ENCODE measurements at places on chromosomes 5 and 9.

GRCh38 chr9:14056316-14056861 is 257.6 kb downstream of the NFIB start:
- DNase-seq: no peak

DNA sequence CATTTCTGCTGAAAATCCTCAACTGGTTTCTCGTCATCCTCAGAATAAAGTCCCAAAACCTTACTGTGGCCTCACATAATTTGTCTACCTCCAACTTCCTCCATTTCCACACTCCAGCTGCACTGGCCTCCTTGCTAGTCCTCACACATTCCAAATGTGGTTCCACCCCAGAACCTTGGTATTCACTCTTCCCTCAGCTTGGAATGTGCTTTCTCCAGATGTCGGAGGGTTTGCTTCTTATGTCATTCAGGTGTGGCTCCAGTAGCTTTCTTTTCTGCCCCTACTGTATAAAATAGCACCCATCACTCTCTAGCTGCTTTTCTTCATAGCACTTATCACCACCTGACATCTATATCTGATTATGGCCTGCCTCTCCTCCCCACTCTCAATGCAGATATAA is 102.5 kb upstream of the IFNK start:
- no peak for DNase-seq

- DNase-seq: no peak
Measured at GRCh38 chr5:139068494-139069151, 129.5 kb downstream of the SIL1 start.

DNA sequence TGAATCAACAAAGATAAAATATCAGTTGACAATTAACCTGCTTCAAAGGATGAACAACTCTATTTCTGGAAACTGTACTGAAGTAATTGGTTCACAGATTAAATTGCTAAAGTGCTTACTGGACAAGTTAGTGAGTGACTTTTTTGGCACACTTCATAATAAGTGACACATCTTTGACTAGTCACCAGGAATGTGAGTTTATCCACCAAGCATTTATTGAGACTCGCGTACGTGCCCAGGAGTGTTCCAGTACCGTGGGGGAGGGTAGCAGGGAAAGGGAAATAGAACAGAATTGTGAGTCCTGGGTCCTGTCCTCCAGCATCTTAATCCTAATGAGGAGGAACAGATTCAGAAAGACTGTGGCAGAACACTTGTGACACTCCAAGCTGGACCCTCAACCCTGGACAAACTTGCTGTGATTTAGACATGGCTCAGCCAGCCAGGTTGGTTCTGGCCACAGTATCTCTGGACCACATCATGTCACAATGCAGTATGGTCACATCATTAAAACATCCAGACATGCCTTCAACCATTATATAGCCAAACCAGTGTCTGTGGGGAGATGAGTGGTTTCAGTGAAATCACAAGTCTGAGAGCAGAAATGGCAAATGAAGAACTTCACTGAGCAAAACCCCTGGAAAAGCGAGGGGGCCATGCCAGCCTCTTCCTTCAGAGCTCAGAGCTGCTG is 623.1 kb downstream of the BNC2 start:
- DNase-seq: no peak

DNA sequence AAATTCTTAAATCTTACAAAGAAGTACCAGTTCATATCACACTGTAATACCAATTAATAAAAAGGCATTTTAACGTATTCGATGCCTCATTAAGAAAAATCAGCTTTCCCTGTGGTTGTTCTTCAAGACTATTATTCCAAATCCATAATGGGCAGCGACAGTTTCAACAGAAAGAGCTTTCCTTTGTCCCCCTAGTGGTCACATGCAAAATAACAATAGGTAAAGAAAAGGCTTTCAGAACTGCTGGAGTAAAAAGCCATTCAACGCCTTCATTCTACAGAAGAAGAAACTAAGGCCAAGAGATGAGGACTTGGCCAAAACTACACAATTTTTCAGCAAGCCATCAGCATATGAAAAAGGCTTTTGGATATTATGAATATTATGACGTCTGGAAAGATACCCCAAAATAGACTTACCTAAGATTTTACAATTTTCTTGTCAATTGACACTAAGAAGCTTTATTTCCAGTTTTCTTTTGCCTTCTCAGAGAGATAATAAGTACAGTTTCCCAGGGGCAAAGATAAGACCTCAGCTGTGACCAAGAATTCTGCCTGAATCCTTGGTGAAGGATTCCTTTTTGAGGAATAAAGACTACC is 6.7 kb upstream of the CDH6 start:
- no peak for DNase-seq

- no peak for DNase-seq
Measured at GRCh38 chr5:112823656-112824055, 37.4 kb upstream of the SRP19 start.

- DNase-seq: no peak
Measured at GRCh38 chr9:120099065-120099464, 480.9 kb downstream of the CDK5RAP2 start.

GRCh38 chr5:98442448-98442847 is 331.0 kb upstream of the RGMB start:
- no peak for DNase-seq
